Osteocyte (in vitro differentiated cells): ENCODE measurements at places on chromosomes 7 and 10. TPM values are rescaled to one million over a fixed set of nuclear protein-coding genes. Genes with fewer than 3 reads are reported as not detected.

The FGL2 gene
- 0.08 and 0.16 TPM in 2 replicates for total RNA-seq

GRCh38 chr10:28669227-28670173 is 7.8 kb upstream of the BAMBI start:
- peak overlapping the region; percentile 88 for H3K4me3 ChIP-seq
- H3K36me3 ChIP-seq: no peaks in the 10 kb centered on the region
- peaks cover 54% of the 10 kb centered on the region for H3K27me3 ChIP-seq
- peak; percentile 25 for DNase-seq

The FAM13C gene
- 2.3 and 3.2 TPM in 2 replicates for total RNA-seq

GRCh38 chr7:138563808-138564207 is 103.7 kb downstream of the TRIM24 start:
- no peaks in the 10 kb centered on the region for H3K27me3 ChIP-seq
- H3K4me3 ChIP-seq: no peak overlapping the region
- H3K4me1 ChIP-seq: no peaks in the 10 kb centered on the region

The CYP2C19 gene
- not detected in 2 replicates for total RNA-seq

The AGBL3 gene
- 1.2 and 1.3 TPM in 2 replicates for total RNA-seq

The ELAPOR2 gene
- 23.6 and 25.7 TPM in 2 replicates for total RNA-seq

- DNase-seq: no peak
- no peak overlapping the region for H3K27ac ChIP-seq
- peaks cover 1% of the 10 kb centered on the region for H3K36me3 ChIP-seq
Measured at GRCh38 chr10:128932071-128932820, 534.8 kb upstream of the MGMT start.

- no peak overlapping the region for H3K4me3 ChIP-seq
- H3K27me3 ChIP-seq: peaks cover 57% of the 10 kb centered on the region
Measured at GRCh38 chr7:30710669-30711068, 28.4 kb upstream of the CRHR2 start.

The PRSS37 gene
- not detected in 2 replicates for total RNA-seq

The CYP3A7 gene
- not detected in 2 replicates for total RNA-seq

GRCh38 chr7:65373608-65374351 is at the start of gene ZNF92:
Gene ZNF92 (plus strand): TSS chr7:65373855. CDS start chr7:65373998, 143 bp downstream.
- peak within 1 kb of the TSS; percentile 97 for H3K4me3 ChIP-seq
- peaks cover 21% of the 10 kb centered on the region for H3K4me1 ChIP-seq
- peak; percentile 97 for DNase-seq

DNA sequence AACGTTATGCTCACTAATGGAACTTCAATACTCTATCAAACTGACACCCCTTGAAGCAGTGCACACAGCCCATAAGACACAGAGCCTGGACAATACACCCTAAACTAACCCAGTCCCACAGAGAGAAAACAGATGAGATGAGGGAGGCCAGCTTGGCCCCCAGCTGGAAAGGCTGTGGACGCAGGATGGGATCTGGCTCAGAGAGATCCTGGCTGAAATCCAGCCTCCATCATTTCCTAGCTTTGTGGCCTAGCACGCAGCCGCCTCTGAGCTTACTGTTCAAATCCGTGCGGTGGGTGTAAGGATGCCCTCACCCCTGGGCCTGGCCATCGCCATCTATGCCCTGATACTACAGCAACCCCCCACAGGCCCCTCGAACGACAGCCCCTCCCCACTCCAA is 32.7 kb downstream of the SNX8 start:
- no peak for DNase-seq
- H3K4me1 ChIP-seq: peaks cover 7% of the 10 kb centered on the region
- H3K27ac ChIP-seq: no peak overlapping the region
- peaks cover 3% of the 10 kb centered on the region for H3K36me3 ChIP-seq
- no peak overlapping the region for H3K4me3 ChIP-seq

The MYH16 gene
- not detected in 2 replicates for total RNA-seq
